ENCODE measurements at places on chromosomes 2 and 18. TPM values are rescaled to one million over a fixed set of nuclear protein-coding genes. Genes with fewer than 3 reads are reported as not detected.

Gene SERPINB3
- not detected for polyA plus RNA-seq

Gene SLC40A1
- polyA plus RNA-seq = 10.2 TPM

Gene IL1R2
- polyA plus RNA-seq = 0.95 TPM

DNA sequence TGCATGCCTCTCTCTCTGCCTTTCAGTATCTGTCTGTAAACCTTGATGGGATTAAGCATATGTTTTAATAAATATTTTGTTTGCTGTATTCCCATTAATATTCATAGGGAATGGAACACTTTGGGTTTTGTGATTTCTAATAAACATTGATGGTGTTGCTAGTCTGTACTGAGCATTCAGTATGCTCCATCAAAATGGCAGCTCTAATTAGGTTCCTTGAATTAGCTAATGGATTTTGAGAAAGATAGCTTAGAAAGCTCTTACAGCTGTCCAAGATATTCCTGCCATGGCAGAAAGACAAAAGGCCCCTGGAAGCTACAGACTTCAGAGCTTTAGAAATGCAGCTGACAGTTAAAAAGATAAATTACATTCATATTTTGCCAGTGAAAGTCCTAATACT lies 199.2 kb upstream of the NRP2 start:
- DNase-seq = no peak

DNA sequence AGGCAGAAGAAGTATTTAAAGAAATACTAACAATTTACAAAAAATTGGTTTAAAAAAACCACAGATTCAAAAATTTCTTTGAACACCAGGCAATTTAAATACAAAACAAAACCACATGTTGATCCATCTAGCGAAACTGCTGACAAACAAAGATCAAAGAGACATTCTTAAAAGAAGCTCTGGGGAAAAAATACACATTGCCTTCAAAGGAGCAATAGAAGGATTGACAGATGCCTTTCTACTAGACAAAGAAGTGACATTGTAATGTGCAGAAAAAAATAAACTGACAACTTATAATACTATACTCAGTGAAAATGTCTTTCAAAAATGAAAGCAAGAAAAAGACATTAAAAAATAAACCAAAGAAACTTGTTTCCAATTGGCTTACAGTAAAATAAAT lies 12.6 kb upstream of the EIF2AK3 start:
- DNase-seq = no peak

Gene ASTL
- polyA plus RNA-seq = 0.14 TPM

- no peak for DNase-seq
Measured at GRCh38 chr2:11437602-11438001, 28.4 kb downstream of the E2F6 start.
